H4 (cell line): ENCODE measurements at places on chromosomes 4 and X. TPM values are rescaled to one million over a fixed set of nuclear protein-coding genes. Genes with fewer than 3 reads are reported as not detected.

DNA sequence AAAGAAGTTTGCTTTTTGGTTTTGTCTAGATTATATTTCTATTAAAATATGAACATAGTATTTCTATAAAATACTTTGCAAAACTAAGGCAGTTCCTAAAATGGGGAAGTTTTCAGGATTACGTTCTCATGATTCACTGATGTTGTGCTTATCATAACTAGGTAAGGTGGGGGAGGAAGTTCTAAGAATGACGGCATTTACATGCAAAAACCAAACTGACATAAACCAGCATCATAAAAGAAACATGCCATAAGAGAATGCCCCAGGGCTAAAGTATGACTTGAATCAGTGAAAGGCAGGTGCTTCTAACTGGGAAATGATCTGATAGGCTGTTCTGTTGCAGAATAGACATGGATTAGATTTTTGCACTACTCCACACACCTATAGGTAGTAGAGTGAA, 204.7 kb upstream of the JADE1 start:
- no peak for DNase-seq

DNA sequence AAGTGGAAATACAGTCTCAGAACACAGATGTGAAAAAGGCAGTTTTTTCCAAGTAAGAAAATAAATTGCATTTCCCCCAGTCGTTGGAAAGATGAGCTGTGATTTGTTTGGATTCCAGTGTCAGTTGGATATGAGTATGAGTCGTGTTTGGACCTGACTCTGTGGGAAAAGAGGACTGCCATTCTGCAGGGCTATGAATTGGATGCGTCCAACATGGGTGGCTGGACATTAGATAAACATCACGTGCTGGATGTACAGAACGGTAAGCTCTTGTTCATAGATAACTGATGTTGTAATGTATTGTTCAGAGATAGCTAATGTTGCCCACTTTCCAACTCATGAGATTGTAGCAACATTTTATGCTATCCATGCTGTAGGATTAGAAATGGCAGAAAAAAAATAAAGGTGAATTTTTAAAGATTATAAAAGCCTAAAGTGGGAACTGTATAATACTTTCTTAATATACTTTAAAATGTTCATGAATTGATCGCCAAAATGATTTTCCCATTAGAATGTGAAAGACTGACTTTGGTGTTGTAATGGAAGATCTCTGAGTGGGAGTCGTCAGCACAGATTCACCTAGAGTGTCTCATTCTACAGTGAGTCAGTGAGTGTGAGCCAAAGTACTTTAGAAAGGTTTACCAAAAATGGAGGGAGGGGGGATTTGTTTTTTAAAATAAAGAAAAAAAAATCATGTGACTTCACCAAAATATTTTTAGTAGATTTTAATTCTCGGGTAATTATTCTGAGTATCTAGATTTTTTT, 178.7 kb downstream of the DCTD start:
- DNase-seq: no peak

GRCh38 chr4:113328514-113328913, 279.1 kb downstream of the ANK2 start:
- DNase-seq: peak; percentile 13

- DNase-seq: no peak
Measured at GRCh38 chr4:184147858-184148737, 69.6 kb downstream of the ENPP6 start.

GRCh38 chr4:153791746-153792617, 3.1 kb upstream of the SFRP2 start:
- DNase-seq: no peak

DNA sequence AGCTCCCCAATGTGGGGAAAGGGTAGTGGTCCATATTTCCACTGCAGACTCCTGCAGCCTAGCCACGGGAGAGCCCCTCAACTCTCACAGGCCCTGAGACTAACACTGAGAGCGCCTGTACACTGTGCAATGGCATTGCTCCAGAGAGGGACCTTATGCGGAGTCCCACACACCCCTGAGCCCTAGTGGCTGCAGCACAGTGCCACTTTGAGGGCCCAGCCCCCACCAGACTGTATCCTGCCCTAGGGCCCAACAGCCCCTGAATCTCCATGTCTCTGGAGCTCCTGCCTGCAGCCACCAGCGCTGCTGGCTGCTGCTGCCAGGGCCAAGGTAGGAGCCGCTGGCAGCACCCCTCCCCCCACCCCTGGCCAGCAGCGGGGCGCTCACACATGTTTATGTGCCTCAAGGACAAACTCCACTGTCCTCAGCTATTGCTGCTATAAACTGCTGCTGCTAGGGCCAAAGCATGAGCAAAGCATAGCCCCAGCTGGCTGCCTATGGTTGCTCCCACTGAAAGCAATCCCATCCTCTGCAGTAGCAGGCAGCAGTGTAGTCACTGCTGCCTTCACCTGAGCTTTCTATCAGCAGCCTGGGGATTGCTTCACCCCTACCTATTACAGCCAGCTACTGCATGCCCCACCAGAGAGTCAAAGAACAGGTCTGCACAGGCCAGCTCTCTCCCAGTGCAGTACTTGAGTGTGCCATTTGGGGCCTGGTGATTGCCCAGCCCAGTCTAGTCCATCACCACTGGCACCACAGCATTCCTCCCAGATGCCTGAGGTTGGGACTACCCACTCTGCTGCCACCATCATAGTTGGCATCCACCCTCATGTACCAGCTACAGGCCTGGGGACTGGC, 24.3 kb downstream of the TMEM154 start:
- no peak for DNase-seq

DNA sequence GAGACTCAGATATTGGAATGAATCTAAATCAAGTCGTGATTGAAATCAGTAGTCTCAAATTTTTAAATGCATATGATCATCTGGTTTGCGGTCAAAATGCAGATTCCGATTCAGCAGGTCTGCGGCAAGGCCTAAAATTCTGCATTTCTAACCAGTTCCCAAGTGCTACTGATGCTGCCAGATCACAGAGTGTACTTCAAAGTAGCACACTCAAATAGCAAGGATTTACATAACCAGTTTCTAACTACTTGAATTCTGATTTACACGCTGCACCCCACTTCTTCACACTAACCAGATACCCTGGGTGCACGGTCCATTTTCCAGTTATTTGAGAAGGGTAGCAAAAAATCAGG, 752 bp downstream of the MBTPS2 start:
- DNase-seq: no peak

DNA sequence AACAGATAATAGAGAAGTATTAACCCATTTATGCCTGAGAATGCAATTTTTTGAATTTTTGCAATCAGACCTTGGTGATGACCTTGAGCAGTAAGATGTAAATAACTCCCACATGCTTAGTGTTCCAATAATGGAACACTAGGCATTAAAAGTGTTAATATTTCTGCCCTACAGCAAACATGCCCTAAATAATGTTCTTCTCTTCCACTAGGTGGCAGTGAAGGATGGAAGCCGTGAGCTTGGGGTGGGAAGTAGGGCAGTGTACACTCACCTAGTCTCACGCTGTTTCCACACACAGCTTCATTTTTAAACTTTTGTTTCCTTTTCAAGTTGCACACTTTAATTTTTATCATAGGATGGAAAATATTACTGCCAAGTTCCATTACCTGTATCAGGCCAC, 613.1 kb upstream of the HS3ST1 start:
- peak; percentile 58 for DNase-seq

DNA sequence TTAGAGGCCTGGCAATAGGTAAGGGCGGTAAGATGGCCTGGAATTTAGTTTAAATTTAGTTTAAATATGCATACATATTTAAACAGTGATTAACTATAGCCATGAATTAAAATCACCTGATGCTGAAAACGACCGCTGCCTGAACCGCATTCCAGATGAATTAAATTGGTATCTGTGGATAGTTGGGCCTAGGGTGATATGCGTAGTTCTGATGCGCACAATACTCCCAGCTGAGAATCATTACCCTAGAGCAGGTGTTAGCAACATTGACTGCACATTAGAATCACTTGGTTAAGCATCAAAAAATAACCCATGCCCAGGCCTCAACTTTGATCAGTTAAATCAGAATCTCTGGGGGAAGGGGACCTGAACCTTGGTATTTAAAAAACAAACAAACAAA, 432.4 kb downstream of the GBA3 start:
- no peak for DNase-seq

GRCh38 chr4:185838104-185838452, 26.1 kb upstream of the SORBS2 start:
- DNase-seq: no peak

DNA sequence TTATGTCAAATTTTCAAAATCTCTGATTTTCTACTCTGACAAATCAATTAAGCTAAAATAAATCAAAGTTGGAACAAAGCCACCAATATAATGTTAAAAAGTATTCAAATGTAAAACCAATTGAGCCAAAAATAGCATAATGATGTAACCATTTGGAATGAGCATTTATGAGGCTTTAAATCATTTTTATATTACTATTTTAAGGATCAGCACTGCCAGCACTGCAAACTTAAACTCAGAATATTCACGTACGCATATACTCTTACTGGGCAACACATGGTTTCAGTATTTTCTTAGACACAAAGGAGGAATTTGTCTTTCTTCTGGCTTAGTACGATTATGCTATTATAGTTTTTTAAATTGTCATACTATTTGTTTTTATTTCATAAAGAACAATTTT, 52.2 kb downstream of the AFAP1 start:
- DNase-seq: no peak

DNA sequence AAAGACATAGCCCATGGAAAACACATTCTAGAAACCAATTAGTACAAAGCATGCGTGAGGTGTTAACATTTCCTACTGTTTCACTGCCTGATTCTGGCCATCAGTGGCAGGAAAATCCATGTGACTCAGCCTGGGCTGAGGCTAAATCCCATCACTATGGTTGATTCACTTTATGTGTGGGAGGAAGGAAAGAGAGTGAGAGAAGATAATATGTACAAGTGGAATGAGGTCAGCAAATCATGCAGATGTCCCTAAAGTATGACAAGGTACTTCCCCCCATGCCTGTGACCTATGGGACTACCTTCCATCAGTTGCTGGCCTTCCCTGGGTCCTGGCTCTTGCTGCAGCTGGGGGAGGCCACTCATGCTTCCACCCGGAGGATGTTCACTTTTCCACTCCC, 64.2 kb upstream of the MAP3K15 start:
- DNase-seq: no peak

GRCh38 chr4:142581881-142582280, 264.2 kb downstream of the INPP4B start:
- no peak for DNase-seq

GRCh38 chr4:110208419-110208818, 10.0 kb upstream of the ELOVL6 start:
- no peak for DNase-seq

DNA sequence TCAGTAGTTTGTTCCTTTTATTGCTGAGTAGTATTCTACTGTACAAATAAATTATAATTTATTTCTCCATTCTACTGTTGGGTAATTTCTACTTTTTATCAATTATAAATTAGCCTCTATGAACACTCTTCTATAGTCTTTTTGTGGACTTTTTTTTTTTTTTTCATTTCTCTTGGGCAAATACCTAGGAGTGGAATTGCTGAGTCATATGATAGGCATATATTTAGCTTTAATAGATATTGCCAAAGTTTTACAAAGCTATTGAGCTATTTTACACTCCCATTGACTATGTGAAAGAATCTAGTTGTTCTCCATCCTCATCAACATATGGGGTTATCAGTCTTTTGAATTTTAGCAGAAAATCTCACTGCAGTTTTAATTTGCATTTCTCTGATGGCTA, 12.6 kb downstream of the NYX start:
- no peak for DNase-seq

GRCh38 chrX:71175531-71175930, 30.9 kb downstream of the NLGN3 start:
- DNase-seq: no peak

DNA sequence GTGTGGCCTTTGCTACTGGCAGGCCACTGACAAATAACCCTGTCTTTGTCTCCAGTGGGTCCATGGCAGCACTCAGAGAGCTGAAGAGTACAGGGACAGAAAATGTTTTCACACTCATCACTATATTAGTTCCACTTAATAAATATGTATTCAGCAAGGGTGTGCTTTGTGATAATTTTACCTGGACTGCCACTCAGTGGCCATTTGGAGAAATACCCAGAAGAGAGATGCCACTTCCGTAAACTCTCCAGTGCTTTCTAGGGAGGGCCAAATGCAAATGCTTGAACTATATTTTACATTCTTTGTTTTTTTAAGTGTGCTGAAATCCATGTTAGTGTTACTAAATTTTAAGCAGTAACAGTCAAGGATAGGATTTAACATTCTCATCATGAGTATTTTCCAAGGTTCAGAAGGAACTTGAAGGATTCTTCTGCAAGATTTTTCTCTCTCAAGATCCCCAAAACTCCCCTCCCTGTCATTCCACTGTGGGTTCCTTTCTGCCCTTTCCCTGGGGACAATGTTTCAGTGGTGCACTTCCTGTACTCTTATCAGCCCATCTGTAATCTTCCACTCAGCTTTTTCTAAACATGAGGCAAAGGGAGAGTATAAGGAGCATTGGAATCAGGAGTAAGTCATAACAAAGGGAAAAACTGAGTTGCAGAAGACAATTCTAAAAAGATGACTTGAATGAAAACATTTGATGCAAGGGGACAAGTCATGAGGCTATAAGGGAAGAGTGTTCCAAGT, 46.0 kb downstream of the TFDP3 start:
- peak; percentile 35 for DNase-seq

GRCh38 chrX:66579219-66579618, 59.7 kb downstream of the EDA2R start:
- no peak for DNase-seq

- DNase-seq: no peak
Measured at GRCh38 chrX:119990556-119991004, 47.0 kb upstream of the NKAP start.

GRCh38 chr4:153142700-153143438, 61.4 kb upstream of the TRIM2 start:
- DNase-seq: peak; percentile 80

GRCh38 chr4:4519297-4519894, 22.5 kb downstream of the STX18 start:
- DNase-seq: peak; percentile 24

DNA sequence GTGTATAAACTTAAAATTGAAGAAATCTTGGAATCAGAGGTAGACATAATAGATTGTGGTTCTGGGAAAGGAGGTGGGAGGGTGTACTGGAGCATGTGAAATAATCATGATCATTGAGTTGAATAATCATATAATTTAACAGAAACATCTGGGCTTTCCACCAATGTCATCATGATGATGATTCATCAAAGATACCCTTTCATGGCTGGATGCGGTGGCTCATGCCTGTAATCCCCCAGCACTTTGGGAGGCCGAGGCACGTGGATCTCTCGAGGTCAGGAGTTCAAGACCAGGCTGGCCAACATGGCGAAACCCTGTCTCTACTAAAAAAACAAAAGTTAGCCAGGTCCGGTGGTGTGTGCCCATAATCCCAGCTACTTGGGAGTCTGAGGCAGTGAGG, 6.7 kb upstream of the RUFY3 start:
- DNase-seq: no peak

AKAP14 gene
- not detected in 2 replicates for total RNA-seq

SPANXD gene
- 65.9 and 74.7 TPM in 2 replicates for total RNA-seq

SHROOM3 gene
- 2.8 and 3.4 TPM in 2 replicates for total RNA-seq

F9 gene
- not detected in 2 replicates for total RNA-seq
